ENCODE measurements at places on chromosomes 12 and 14.

GRCh38 chr14:96390965-96391292, 999 bp upstream of the AK7 start:
- no peak for DNase-seq

DNA sequence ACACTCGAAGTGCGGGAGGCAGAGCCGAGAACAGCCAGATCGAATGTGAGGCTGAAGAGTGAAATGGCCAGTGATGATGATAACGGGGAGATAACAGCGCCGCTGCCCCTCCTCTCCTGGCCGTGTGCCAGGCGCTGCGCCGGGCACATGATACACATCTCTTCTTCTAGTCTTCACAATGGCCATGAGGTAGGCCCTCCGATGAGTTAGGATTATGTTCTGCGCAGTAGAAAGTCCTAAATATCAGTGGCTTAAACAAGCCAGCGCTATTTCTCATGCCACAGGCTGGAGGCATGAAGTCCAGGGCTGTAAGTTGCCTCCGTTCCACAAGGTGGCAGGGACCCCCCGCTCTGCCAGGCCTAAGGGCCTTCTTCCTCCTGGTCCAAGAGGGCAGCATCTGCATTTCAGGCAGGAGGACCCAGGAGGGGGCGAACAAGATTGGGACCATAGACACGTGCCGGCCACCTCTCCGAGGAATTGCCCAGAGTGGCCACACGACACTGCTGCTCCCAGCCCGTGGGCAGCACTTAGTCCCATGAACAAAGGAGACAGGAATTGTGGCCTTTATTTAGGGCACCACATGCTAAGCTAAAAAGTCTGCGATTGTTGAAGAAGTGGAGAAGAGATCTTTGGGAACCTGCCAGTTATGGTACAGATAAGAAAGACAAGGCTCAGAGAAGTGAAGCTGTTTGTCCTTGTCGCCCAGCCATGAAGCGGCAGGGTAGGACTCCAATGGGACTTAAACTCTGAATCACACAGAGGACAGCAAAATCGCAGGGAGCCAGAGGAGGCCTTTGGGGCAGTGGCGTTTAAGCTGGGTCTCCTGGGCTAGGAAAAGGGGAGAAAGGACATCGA, 10.9 kb upstream of the HVCN1 start:
- no peak for DNase-seq

GRCh38 chr12:92223481-92223880, 77.8 kb upstream of the BTG1 start:
- no peak for DNase-seq

- DNase-seq: no peak
Measured at GRCh38 chr12:127873306-127873705, 393.7 kb upstream of the TMEM132C start.

DNA sequence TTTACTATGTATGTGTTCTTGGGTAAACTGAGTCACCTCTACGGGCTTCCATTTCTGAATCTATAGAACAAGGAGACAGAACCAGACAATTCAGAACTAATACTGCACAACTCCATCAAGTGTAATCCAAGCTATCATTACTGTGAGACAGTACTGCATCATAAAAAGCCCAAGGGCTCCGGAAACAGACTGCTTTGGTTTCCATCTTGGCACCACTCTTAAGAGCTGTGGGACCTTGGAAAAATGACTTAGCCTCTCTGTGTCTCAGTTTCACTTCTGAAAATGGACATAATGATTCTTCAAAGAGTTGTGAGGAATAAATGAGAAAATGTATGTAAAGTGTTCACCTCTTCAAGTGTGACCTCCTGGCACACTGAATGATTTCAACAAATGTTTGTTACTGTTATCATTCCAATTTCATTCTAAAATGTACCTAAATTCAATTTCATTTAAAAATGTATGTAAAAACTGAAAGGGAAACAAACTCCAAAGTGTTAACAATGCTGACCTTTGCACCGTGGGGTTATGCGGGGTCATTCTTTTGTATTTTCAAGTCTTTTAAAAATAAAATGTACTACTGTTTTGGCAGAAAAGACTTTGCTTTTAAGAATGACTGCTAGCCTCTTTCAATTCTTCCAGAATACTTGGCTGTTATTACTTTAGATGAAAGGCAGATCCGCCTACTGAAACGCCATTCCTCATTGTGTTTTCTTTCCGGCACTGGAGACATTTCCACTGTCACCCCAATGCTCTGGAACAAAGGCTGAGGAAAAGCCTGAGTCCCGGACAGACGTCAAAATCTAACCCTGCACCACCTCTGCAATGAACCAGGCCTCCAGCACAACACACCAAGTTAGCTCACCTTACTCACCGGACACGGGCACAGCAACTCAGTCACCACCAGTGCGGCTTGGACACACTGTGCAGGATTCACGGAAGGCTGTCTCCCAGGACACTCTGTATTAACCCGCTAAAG, 62.8 kb downstream of the TMCC3 start:
- DNase-seq: no peak
